ENCODE measurements at places on chromosomes 7 and 10.

DNA sequence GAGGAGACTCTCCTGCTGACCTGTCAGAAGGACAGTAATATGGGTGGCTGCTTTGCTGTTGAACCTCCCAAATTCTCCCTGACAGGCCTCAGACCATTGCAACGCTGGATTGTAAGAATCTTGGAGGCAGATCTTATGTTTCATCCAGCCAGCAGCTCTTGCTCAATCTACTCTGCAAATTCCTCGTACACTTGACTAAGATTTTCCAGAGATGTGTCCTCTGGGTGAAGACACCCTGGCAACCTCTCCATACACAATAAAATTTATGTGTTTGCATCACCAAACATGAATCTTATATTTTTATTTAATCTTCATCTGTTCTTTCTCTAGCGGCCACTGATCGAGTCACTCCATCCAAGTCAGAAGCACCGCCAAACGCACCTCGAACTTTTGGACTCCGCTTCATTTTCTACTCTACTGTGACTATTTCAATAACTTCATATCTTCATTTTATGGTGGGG lies 623.1 kb downstream of the ACTR3B start:
- DNase-seq = no peak

DNA sequence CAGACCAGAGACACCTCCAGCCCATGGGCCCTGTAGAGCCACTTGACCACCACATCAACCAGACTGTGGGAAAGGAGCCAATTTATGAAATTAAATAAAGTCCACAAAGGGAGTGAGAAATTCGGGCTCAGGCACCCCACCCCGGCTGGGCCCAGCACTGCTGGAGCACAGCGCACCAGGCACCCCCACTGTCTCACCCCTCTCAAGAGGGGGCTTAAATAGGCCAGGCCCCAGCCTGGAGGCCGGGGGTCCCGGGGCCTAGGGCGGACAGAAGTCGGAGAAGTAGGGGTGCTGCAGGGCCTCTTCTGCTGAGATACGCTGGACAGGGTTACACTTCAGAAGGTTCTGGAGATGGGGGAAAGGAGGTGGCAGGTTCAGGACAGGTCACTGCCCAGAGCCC lies 3.9 kb downstream of the CDK5 start:
- DNase-seq = no peak

DNA sequence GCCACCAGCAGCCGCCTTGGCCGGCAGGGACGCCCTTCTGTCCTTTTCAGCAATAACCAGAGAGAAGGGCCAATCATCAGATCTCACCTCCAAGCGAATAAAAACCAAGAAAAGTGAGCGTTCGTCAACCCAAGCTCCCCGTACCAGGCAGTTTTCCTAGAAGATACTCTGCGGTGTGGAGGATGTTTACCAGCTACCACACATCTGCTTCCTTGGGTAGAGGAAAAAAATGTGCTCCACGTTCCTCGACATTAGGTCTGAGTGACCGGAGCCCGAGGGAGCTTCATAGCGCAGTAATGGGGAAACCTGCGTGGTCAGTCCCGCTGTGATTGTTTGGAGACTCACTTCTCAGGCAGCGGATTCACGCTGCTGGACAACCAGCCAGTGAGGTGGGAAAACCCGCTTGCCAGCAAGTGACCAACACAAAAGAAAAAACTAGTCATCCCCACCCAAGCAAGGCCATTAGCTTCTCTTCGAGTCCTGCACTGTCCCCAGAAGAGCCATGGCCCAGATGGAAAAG lies 73.0 kb downstream of the ZRANB1 start:
- DNase-seq = no peak

DNA sequence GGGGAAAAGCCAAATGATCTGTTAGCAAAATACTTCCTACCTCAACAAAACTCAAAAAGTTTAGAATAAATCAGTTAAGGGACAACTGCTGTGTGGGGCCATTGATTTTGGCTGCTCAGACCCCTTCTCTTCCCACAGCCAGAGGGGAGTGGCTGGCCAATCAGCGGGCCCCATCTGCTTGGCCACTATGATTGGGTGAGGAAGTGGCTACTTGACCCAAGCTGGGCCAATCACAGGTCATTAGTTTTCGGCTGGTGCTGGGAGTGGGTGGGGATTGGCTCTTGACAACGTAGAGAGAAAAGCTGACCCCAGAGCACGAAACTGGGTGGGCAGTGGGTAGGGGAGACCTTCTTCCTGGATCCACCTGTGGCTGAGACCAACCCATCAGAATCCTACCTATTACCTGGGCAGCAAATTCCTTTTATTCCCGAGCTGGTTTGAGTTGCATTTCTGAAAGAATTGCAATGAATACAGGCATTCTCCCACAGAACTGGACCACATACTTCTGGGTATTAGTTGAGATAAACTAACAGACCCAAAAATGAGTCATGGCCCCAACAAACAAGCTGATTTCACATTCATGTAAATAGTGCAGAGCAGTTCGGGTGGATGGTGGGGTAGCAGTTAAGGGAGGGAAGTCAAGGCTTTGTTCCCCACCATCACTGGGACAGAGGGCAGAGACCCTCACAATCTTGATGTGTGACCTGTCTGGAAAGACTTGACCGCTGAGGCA lies 35.6 kb upstream of the HMX3 start:
- DNase-seq = no peak

DNA sequence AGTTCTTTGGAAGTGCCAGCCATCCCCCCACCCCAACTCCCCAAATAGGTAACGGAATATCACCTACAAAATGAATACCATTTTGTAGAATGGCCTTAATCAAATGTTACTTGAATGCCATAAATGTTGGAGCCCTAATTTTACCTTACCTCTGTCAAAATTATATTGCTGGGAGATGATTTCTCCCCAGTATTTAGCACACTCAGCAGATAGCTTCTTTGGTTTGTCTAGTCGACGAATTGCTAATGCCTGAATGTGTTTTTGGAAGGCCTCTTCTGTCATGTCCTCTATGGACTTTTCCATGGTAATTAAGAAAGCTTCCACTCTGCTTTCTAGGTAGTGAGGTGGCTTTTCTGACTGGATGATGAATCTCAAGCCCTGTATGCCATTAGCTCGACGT lies 110.3 kb downstream of the IDE start:
- DNase-seq = no peak

DNA sequence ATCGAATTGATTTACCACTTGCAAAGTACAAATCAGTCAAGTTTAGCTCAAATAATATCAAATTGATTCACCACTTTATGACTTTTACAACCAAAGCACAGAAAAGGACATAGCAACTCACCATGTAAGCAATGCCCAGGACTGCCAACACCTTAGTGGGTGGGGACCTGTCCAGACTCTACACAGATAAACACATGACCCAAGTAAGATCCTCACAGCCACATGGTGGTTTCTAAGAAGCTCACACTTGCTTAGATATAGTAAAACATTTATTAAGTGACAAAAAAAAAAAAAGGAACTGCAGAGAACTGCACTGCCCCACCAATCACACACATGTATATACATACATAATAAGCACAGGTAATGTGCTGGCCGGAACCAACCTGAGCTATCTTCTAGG lies 116.2 kb downstream of the SLC25A13 start:
- no peak for DNase-seq

DNA sequence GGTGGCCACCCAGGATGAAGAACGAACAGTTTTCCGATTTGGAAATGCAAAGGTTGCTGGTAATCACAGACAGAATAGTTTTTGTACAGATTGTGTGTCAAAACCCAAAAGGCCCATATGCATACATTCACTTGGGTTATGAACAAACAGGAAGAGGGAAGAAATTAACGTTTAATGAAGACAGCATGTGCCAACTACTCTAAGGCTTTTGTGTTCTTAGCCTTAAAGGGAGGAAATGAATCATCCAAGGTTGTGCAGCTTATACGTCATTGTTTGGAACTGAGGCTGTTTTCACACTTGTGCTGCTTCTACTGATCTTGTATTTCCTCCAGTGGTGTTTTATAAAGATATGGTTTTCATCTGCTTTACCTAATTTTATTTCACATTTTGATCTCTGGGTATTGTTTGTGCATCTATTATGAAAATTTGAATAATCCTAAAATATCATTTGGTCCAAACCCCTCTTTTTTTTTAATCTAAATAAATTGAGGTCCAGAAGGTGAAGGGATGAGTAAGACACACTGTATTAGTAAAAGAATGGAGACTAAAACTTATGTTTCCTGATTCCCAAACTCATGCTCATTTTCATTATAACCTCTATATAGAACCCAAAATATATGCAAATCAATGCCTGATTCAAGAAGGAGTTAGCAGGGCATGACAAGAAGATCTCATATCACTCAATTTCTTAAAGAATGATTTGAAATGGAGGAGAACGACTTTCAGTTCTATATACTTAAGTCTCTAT lies 373.1 kb downstream of the THSD7A start:
- no peak for DNase-seq

- peak; percentile 6 for DNase-seq
Measured at GRCh38 chr10:20110125-20111100, 294.2 kb downstream of the PLXDC2 start.

GRCh38 chr7:53315981-53316380 lies 280.5 kb downstream of the POM121L12 start:
- peak; percentile 10 for DNase-seq

- peak; percentile 50 for DNase-seq
Measured at GRCh38 chr7:107044347-107045194, at the start of gene PRKAR2B. PRKAR2B (plus strand) TSS chr7:107044705; CDS start chr7:107044908, 203 bp downstream.

DNA sequence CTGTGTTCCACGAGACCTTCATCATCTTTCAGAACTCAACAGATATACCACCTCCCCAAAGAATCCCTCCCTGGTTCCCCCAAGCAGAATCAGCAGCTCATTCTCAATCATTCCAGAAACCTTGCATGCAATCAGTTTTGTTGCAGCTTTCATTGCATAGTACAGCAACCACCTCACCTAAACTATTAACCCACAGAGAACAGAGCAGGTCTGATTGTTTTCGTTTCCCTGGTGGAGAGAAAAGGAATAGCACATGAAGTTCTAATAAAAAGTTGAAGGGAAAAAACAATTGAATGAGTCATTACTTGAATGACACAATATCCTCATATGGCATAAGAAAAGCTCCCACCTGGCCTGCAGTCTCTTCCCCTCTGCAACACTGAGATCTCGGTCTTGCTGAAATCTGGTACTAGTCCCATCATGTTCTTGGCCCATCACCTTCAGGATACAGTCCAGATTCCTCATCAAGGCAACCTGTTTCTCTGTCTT lies 147.1 kb upstream of the GDF10 start:
- no peak for DNase-seq

DNA sequence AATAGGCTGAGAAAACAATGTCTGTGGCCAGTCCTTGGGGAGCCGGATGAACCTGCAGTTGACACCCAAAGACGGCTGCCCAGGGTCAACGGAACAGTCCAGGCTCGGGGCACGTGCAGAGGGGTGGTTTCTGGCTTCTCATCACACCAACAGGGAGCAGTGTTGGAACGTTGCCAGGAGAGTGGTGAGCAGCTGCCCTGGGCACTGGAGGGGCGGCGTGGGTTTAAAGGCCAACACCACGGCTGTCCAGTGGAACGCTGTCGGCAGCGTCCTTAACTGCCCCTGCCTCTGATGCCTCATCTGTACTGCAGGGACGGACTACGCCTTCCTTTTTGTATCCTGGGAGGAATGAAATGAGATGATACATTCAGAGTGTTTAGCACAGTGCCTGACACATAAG lies 19.8 kb downstream of the JCAD start:
- DNase-seq = no peak

DNA sequence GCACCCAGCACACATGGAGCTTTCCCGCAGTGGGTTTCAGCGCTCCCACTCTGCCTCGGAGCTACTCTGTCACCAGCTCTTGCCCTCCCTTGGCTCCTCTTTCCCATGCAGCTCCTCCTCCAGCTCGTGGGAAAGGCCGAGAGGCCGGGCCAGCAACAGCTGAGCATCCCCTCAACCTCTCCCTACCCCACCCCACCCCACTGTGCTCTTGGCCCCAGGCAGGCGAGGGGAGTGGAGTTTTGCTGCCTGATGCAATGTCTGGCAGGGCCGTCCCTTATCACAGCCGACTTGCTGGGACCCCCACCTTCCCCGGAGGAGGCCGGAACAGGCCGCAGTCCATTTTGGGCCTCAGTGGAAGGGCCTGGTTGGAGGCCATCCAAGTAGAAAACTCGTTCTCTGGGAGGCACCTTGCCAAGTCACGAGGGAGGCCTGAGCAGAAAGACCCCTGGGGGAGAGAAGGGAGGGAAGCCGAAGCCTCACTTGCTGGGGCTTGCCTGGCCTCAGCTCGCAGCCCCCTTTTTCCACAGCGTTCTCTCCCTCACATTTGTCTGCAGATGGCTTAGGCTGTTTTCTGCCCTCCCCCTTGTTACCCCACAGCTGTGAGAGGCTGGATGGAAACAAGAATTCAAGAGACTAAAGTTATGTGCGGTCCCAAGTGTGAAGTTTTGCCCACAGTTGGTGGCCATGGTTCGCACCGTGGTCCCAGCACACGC lies 35.3 kb downstream of the CHST3 start:
- DNase-seq = peak; percentile 82

GRCh38 chr10:8137726-8138125 lies 83.2 kb downstream of the GATA3 start:
- DNase-seq = no peak

DNA sequence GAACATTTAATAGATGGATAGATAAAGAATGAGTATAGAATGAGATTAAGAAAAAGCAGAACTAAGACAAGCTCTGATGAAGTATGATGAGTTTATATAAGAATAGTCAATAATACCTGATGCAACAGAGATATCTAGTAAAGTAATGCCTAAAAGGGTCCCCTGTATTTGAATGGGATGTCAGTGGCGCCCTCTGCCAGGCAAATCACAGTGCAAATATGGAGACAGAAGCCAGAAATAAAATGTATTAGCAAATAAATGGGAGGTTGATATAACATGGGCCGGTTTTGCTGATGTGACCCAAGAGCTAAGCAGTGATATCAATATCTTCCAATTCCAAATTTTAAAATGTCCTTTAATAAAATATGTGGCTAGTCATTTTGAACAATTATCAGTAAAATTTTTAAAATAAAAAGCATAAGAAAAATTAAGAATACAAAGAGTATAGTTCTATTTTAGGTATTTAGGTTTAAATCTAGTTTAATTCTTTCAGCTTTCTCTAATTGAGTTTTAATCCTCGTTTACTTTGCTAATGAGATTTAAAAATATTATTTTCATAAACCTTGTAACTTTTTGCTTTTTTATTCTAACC lies 62.6 kb downstream of the ADK start:
- DNase-seq = no peak

GRCh38 chr10:7261351-7261750 lies 149.5 kb downstream of the SFMBT2 start:
- no peak for DNase-seq

- no peak for DNase-seq
Measured at GRCh38 chr10:110413903-110414547, 83.7 kb upstream of the DUSP5 start.

- no peak for DNase-seq
Measured at GRCh38 chr7:149459540-149460452, 1.1 kb downstream of the ZNF777 start.

GRCh38 chr7:155741082-155741481 lies 71.2 kb downstream of the SHH start:
- no peak for DNase-seq

DNA sequence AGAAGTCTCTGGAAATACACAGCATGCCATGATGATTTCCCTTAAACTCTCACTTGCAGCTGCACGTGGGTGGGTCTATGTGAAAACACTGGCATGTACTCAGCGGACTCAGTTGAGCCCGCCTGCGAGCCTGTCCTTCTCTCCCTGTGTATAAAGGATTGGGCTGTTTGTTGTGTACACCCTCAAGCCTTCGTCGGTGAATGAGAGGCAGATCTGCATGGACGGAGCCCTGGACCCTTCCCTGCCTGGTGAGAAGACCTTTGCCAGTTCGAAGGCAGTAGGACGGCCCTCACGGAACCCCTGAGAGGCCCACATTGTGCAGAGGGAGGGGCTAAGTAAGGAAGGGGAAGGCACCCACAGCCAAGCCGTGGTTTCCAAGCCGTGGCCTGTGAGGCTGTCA lies 121.2 kb downstream of the WDFY4 start:
- no peak for DNase-seq

GRCh38 chr10:112374724-112375541 lies 1.0 kb downstream of the ACSL5 start:
- no peak for DNase-seq
